ENCODE measurements at places on chromosomes 6 and 20. TPM values are rescaled to one million over a fixed set of nuclear protein-coding genes. Genes with fewer than 3 reads are reported as not detected.

Gene CDSN
- not detected for polyA plus RNA-seq

DNA sequence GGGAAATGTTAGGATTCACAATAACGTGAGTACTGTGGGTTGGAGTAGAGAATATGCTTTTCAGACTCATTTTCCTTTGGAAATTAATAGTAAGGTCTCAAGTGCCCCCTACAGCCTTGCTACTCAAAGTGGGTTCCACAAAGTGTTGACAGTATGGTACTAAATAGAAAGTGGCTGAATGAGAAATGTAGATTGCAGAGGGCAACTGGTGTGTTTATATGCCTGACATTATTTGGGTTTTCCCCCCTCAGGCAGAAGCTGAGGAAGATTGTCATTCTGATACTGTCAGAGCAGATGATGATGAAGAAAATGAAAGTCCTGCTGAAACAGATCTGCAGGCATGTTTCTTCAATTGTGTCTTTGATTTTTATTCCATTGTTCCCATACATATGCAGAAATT is 5.6 kb downstream of the FBXO9 start:
- no peak for DNase-seq

DNA sequence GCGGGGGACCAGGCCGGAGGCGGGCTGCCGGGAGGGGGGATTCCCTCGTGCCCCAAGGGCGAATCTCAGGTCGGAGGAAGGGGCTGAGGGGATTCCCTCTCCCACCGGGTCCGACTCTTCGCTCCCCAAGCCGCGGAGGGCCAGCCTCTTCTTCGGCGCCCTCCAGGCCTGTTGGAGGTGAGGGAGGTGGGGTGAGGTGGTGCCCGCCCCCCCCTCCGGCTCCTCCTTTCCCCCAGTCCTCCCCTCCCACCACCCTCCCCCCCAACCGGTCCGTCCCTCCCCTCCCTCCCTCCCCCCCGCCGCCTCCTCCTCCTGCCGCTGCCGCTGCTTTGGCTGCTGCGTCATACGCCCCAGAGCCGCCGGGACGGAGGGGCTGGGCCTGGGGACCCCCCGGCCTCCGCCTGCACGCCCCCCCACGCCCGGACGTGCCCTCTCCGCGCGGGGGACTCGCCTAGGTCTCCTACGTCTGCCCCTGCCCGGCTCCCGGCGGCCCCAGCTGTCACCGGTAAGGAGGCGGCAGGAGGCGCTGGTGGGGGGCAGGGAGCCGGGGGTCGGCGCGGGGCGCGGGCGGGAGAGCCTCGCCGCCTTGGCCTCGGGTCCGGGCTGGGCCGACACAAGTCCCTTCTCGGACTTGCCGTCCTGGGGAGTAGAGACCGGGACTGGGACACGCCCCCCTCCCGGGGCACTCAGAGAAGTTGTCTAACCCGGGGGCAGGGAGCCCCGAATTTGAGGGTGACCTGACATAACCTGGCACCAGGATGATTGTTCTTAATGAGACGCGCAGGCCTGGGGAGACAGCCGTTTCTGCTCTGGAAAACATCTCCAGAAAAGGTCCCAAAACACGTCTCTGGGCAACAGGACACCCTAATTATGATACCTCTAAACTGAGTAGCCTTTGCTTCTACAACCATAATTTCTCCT is at the start of gene PHF1:
PHF1 (plus strand) TSS at position 304 of the 921 bp plus-strand sequence. CDS start 1,250 bp downstream, outside the sequence.
- DNase-seq = no peak

DNA sequence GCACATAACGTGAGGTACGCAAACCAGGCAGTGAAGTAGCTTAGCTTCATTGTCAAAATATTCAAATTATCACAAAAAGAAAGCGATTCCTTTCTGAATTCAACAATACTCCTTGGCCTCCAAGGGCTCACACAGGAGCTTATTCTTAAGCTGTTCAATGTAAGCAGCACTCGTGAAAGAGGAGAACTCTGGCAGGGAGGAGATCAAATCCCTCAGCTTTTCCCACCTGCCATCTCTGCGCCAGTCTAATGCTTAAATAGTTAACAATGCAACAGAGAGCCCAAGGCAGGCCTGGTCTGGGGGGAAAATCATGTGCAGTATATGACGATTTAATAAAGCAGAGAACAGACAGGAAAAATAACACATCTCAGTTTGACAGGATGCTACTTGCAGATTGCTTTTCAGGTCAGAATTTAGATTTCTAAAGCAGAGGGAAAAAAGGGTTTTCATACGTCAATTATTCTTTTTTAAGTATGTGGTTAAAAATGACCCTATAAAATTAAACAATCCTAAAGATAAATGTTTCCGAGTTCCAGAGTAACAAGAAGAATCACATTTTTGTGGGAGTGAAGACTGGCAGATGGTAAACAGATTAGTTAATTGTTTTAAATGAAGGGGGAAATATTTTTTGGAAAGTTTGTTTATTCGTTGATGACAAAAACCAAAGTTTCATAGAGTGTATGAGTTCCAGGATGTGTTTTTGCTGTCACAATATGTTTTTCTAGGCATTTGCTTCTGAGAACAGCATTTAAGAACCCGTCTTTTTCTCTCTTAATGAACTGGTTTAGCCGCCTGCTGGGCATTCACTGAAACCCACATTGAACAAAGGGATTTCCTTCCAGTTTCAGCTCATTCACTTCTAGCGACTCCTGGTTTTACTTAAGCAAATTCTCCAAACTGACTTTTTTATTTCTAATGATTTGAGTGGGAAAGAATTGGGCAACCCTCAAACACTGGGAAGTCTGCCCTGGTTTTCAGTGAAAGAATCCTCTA is 45.9 kb downstream of the PLAGL1 start:
- no peak for DNase-seq

DNA sequence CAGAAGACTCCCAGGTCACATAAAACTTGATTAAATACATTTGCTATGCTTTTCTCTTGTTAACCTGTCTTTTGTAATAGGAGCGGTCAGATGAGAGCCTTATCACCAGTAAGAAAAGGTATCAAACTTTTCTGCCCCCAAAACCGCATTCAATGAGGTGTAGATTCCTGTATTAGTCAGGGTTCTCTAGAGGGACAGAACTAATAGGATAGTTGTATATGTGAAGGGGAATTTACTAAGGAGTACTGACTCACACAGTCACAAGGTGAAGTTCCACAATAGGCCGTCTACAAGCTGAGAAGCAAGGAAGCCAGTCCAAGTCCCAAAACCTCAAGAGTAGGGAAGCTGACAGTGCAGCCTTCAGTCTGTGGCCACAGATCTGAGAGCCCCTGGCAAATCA is 32.7 kb downstream of the PTPRK start:
- no peak for DNase-seq

Measured in renal cortex interstitium (tissue), 15 donors.